ENCODE measurements at places on chromosomes 16 and 17.

DNA sequence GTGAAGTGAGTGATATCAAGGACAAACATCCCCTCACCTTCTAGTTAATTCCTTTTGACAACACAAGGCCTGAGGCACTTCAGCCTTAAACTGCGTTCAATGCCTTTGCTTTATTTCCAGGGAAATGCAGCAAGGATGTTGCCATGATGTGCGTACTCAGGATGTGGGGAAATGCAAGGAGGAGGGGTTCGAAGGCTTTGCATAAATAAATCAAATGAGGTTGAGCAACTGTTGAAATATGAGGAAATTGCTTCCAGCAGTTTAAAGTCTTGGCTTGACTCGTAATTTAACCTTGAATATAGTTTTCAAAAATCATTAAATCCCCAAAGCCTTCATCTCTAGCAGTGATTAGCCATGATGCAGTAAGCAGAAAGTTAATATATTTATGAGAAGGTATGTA lies 81.8 kb upstream of the CCL2 start:
- DNase-seq = no peak

- peak; percentile 89 for DNase-seq
Measured at GRCh38 chr17:78124081-78124835, 4.3 kb downstream of the TMC6 start.

- no peak for DNase-seq
Measured at GRCh38 chr16:82135844-82136243, 34.2 kb downstream of the MPHOSPH6 start.

DNA sequence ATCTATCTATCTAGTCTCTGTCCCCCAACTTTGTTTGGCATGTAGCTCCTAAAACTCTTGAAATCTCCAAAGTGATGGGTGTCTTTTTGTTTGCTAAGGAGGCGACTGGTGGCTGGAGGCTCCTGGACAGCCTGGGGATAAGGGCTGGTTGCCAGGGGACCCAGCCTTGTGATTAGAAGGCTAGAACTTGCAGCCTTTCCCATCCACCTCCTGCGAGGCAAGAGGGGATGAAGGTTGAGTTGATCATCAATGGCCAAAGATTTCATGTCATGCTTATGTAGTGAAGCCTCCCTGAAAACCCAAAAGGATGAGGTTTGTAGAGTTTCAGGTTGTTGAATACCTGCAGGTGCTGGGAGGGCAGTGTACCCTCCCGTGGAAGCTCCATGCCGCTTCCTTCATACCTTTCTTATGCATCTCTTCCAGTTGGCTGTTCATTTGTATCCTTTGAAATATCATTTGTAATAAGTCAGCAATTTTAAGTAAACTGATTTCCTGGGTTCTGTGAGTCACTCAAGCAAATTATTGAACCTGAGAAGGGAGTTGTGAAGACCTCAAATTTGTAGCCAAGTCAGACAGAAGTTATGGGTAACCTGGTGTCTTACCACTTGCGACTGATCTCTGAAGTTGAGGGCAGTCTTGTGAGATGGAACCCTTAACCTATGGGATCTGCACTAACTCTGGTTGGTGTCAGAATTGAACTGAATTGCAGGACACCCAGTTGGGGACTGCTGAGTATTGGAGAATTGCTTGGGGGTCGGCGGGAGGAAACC lies 202.4 kb downstream of the SEC14L1 start:
- DNase-seq = no peak

DNA sequence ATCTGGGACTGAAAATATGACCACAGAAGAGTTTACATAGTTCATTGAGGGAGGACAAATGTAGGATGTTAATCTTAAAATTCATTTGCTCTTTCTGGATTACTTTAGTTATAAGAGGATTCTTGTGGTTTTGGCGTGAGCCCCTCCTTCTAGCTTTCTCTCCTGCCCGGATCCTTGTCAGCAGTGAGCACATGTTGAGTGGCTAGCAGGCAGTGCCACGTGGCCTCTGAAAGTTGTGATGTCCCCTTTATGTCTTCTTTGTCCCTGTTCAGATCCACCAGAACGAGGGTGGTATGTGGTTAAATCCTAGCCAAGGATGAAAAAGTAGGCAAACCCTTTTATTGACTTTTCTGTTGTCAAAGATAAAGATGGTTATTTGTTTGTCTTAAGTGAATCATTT lies 83.8 kb downstream of the GNAO1 start:
- no peak for DNase-seq

DNA sequence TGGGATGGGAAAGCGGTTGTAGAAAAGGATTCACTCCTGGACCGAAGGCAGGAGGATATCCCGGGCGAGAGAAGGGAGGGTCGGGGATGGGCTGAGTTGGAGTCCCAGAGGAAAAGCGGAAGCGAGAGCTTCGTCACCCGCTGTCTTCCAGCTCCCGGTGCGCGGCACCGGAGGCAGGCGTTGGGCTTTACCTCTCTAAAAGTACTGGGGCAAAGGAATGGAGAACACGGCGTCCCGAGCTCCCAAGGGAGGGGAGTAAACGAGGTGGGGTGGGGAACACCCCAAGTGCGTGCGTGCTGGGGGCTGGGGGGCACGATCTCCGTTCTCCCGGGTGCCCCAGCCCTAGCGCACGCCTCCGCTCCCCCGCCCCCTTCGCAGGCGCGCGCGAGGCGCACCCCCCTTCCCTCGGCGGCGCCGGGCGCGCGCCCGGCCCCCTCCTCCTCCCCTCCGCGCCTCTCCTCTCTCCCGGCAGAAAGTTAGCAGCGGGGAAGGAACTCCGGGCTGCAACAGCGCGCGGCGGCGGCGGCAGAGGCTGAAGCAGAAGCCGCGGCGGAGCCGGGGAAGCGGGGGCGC lies at the start of gene HS3ST4:
HS3ST4 (plus strand) TSS at position 441 of the 573 bp plus-strand sequence.
- no peak for DNase-seq

DNA sequence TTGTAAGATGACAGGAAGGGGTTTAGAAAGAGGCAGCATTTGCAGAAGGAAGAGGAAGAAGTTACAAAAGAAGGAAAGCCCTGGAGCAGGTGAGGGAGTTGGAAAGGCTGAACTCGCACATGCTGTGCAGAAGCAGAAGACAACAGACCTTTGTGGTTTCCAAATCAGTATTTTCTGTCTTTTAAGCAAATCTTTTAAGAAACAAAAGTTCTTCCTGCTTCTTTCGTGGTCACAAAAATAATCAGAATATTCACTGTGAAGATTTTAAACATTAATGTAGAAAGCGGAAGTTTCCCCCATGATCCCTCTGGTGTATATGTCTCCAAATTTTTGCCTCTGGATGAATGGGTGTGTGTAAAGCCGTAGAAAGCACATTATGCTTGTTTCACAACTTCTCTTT lies 25.8 kb downstream of the ZNRF1 start:
- no peak for DNase-seq

- no peak for DNase-seq
Measured at GRCh38 chr16:54290833-54291655, 4.5 kb upstream of the IRX3 start.

DNA sequence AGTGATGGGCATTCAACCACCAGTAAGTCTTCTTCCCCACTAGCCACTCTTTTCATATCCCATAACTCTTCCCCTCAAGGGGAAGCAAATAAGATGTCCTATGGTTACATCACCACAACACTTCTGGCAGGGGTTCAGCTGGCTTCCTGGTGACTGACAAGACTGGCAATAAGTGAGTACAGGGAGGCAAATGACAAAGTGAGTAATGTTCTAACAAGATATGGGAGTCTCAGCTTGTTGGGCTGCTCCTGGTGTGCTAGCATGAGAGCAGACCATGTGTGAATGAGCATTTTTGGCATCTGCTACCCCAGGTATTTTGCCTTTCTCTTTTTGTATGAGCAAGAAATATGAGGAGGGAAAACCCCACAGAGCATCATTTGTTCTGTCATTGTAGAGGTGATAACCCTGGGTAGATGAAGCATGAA lies 9.9 kb downstream of the TMIGD1 start:
- no peak for DNase-seq

- DNase-seq = peak; percentile 77
Measured at GRCh38 chr17:29176558-29177351, 3.4 kb downstream of the MYO18A start.

- no peak for DNase-seq
Measured at GRCh38 chr16:53770641-53771040, 66.7 kb downstream of the FTO start.

GRCh38 chr17:5545051-5545987 lies 39.0 kb downstream of the NLRP1 start:
- DNase-seq = no peak

GRCh38 chr17:60640503-60640902 lies 37.1 kb upstream of the BCAS3 start:
- DNase-seq = no peak

DNA sequence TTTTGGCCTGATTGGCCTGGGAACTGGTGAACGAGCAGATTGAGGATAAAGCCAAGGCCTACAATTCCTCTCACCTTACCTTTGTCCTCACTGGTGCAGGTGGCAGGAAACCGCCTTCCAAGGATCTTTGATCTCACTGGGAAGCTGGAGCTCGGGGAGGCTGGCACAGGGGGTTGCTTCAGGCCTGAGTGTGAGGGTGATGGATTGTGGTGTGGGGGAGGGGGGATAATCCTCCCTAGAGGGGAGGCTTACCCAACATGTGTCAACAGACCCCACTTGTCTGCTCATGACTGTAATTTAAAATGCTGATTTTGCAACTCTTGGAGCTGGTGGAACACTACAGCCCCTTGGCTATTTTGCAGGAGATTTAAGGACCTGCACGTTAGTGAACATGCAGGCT lies 4.5 kb upstream of the RMI2 start:
- no peak for DNase-seq

GRCh38 chr16:55853114-55853513 lies 20.2 kb upstream of the CES1 start:
- no peak for DNase-seq

- DNase-seq = no peak
Measured at GRCh38 chr17:50590946-50591737, 30.6 kb downstream of the CACNA1G start.

DNA sequence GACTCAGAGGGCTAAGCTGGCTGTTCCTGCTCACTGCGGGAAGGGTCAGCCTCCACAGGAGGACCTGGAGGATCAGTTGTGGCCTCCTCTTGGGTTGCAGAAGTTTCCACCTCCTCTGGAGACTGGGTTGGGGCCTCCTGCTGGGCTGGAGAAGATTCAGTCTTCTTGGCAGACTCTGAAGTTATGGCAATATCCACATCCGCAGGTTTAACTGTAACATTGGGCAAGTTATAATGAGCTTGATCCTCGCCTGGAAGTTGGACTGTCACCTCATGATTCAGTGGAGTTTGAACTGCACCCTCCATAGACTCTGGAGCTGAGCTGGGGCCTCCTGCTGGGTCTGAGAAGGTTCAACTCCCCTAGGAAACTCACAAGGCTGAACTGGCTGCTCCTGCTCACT lies 47.6 kb upstream of the TMEM97 start:
- DNase-seq = no peak

DNA sequence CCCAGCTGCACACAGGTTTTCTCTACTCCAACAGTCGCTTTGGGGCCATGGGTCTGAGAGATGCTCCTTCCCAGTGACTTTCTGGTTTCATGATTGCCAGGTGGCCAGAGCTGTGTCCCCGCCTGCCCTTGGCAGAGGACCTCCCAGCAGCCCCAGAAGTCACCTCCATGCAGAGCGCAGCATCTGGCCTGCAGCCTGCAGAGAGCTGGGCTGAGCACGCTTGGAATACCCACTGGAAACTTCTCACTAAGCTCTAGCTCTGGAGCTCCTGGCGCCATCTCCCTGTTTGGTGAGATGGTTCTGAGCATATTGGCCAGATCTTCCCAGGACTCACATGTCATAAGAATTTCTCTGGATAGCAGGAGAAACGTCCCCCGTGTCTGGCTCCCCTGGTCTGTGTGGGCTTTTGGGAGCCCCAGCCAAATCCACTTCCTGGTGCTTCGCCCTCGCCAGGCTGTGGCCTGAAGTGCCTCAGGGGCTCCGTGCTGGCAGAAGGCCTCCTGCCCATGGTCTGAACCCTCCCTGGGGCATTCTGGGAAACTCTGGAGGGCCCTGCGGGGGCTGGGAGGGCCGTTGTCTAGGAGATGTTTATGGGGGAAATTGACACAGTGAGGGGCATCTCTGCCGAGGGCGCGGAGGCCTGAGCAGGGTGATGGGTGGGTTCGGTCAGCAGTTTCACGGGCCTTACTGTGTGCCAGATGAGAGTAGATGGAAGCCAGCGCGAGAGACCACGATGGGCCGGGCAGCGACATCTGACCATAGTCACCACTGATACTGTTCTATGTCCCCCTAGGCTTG lies 73.2 kb upstream of the CIBAR2 start:
- DNase-seq = no peak

GRCh38 chr16:66588981-66589713 lies 9.9 kb downstream of the CMTM2 start:
- peak; percentile 79 for DNase-seq
